Left kidney (tissue), 8 donors: ENCODE measurements at places on chromosomes 4 and X.

GRCh38 chr4:6337331-6337935, 67.8 kb downstream of the WFS1 start:
- DNase-seq, result no peak

- DNase-seq, result no peak
These were observed 102.8 kb downstream of the ATP8A1 start for GRCh38 chr4:42554072-42554471.

- DNase-seq, result no peak
These were observed 497 bp upstream of the THAP9 start for GRCh38 chr4:82900066-82900410.

GRCh38 chr4:151807220-151807619, 46.4 kb upstream of the GATB start:
- DNase-seq, result no peak

DNA sequence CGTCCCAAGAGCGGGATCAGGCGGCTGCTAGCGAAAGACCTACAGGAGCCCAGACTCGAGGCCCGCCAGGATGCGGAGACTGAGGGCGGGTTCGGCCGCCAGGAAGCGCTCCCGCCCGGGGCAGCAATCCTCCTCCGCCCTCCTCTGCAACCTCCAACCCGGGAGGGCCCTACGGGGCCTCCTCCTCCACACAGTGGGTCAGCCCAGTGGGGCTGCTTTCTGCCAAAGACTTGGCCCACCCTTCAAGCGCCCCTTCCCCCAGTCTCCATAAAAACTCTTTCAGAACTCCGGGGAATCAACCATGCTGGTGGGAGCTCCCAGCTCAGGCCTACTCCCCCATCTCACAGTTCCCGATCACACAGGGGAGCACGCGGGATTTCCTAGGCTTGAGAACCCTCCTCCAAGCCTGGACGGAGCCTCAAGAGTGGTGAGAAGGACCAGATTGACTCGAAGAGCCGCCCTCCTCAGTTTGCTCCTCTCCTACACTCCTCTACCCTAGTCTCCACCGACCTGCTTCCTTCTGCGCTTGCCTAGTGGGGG, 77.5 kb downstream of the RLIM start:
- peak; percentile 55 for DNase-seq

- no peak for DNase-seq
These were observed 1080.9 kb downstream of the FAT4 start for GRCh38 chr4:126395664-126396063.

- DNase-seq, result no peak
These were observed 24.0 kb downstream of the ANAPC4 start for GRCh38 chr4:25401066-25401465.

DNA sequence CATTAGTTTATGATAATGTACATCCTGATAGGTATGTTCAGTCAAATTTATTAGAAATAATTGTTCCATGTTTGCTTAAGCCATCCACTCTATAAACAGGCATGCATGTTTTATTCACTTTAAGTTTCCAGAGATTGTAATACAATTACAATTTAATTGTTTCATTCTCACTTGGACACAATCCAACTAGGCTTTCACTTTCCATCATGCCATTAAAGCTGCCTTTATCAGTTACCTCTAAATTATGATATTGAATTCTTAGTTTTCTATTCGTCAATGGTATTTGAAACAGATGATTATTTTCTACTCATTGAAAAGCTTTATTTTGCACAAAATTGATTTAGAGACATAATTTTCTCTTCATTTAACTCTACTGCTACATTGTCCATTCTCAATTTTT, 1196.3 kb downstream of the RAPGEF2 start:
- no peak for DNase-seq

GRCh38 chr4:173436149-173436579, 37.2 kb upstream of the SCRG1 start:
- no peak for DNase-seq

DNA sequence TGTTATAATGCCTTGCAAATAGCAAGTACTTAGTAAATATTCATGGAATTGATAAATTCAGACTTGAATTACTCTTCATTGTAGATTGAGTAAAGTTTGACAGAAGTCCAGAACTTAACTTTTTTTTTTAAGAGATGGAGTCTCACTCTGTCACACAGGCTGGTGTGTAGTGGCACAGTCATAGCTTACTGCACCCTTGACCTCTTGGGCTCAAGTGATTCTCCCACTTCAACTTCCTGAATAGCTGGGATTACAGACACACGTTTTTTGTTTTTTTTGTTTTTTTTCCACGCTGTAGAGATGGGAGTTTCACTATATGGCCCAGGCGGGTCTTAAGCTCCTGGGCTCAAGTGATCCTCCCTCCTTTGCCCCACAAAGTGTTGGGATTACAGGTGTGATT, 32.1 kb downstream of the UBE2K start:
- DNase-seq, result no peak

DNA sequence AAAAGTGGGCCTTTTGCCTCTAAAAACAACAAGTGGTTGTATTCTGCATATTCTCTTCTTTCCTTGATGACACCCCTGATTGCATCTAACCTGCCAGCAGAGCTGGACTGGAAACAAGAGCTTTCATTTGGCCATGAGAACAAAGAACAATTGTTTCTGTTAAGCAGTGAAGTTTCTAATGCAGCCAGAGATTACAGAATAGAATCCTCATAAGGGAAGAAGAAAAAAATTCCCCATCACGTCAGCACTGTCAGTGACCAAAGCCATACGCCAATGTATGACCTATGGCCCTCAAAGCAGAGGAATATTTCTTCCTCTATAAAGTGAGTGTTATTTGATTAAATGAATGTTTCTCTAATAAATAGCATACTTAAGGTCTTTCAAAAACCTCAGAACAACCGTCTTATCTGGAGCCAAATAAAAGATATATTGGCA, 529.1 kb upstream of the INTU start:
- no peak for DNase-seq

DNA sequence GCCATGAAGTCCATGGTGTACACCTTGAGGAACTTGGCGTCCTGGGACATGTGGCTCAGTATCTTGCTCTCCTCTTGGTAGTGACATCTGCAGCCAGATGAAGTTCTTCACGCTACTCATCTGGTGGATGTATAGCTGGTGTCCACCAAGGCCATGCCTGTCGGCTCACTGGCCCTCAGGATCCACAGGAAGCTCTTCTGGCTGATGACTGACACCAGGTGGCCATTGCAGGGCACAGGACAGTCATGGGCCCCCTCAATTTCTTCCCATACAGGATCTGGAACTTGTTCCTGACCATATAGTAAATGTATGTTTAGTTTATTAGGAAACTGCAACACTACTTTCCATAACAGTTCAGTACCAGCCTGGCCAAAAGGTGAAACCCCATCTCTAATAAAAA, 10.3 kb upstream of the CLCN5 start:
- no peak for DNase-seq

DNA sequence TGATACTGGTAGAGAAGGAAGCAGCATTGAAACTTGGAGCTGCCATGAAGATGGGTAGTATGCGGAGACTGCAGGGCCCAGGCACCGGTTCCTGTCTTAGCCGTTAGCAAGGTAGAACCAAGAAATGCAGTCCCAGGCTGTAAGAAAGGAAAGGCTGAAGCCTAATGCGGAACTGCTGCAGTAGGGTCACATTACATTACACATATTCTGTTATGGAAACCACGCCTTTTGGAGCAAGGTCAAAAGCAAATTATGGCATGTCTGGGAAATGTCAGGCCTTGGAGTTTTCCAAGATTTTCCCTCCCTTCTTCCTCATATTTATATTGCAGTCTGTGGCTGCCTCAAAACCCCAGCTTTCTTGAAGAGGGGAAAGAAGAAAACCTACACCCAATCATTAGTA, 204.8 kb upstream of the RASGEF1B start:
- no peak for DNase-seq

DNA sequence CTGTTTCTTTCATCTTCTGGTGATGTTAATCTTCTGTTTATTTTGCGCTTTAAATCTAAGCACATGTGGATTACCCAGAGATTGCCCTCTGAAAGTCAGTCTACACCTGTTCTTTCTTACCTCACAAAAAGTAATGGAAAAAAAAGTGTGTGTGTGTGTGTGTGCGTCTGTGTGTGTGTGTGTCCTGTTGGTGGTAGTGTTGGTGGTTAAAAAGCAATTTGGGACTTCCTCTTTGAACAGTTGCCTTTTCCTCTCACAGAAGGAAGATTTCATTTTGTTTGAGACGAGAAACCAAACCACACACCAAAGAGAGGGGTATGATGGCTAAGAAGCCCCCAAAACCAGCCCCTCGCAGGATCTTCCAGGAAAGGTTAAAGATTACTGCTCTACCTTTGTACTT, at the start of gene STAP1:
TSS of gene STAP1 (plus strand) at position 235 of the 400 bp plus-strand sequence. CDS start at position 318, 83 bp downstream.
- DNase-seq, result no peak

- DNase-seq, result no peak
These were observed 28.2 kb downstream of the SULT1E1 start for GRCh38 chr4:69831646-69832325.

DNA sequence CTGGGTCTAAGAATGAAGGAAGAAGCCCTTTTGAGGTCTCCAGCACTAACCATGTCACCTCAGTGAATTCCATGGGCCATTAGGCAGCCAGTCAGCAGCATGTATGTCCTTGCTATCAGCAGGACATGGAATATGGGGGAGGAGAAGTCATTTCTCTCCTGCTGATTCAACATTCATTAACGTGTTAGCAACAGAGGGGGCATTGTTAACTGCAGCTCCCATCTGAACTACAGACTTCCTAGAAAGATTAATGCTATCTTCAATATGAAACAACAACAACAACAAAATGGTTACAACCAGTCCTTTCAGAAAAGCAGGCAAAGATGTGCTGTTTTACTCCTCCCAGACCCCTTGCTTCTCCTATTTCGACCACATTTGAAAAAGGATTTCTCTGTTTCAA, 120.4 kb upstream of the SLC34A2 start:
- peak; percentile 55 for DNase-seq

DNA sequence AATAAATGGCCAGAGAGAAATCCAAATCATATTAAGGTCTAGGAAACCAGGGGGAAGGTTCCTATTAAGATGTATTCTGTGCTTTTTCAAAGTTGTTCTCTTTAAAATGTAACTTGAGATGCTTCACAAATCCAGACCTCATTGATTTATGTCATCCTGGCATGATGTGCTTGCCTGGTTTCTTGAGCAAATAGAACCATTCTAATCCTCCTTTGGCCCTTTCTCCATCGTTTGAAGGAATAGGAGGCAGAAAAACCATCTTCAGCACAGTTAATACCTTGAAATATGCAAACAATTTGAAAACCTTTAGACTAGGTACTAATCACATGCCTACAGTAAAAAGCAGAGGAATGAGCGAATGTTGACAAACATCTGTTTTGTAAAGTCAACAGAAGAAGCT, 202.2 kb upstream of the CXorf66 start:
- DNase-seq, result peak; percentile 2

DNA sequence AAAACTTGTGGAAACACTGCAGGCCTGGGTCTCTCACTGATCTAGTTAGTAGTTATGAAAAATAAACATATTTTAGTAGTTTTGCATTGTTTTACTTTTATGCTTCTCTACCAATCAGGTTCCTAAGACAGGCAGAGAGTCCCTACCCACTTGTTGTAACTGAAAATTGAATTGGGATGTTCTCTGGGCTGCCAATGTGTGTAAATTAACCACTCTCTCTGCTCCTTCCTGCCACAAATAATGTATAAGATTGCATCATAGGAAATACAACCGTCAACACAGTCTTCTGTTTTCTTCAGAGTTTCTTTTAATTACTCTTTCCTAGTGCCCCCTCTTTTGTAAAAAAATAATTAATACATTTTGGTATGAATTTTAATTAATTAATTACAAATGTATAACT, 677.3 kb downstream of the FSTL5 start:
- no peak for DNase-seq

GRCh38 chrX:33840176-33840575, 291.9 kb downstream of the FAM47A start:
- peak; percentile 12 for DNase-seq

GRCh38 chrX:104183685-104184084, 17.4 kb downstream of the FAM199X start:
- DNase-seq, result no peak

DNA sequence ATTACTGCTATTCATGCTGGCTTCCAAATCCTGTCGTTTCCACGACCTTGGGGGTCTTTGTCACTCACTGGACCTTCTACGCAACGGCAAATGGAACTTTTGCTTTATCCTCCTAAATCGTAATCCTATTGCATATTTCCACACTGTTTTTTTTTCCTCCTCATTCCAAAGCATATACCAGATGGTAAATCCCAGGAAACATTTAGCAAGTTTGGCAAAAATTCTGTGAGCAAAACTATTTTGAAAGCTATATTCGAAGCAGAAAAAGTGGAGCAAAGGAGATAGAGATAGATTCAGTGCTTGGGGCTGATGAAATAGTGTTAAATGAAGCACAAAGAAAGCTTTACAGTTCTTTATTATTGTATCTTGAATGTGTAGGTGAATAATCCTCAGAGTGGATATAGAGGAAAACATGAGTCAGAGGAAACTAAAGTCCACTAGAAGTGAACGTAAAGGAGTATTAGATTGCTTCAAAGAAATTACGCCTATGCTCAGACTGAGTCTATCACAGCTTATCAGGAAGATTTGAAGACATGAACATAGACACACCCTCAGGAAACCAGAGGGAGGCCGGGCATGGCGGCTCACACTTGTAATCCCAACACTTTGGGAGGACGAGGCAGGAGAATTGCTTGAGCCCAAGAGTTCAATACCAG, 50.2 kb upstream of the FAM9A start:
- no peak for DNase-seq

DNA sequence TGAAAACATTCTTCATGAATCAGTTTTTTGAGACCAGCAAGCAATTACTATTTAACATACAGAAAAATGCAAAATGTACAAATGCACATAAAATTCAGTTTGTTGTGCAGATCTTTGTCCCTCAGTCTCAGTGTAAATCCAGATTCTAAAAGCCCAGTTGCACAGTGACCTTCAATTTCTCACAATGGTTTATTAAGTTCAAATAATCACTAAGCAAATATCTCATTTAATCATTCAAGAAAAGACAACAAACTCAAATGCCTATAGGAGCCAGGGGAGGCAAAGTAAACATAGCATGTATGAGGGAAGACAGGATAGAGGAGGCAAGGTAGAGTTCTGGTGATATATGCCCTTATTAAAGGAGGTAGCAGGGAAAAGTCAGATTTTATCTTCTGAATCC, 82.8 kb downstream of the PPP3CA start:
- DNase-seq, result no peak

- DNase-seq, result no peak
These were observed 85.3 kb upstream of the STX18 start for GRCh38 chr4:4627111-4627510.
